ENCODE measurements at places on chromosomes 5 and 9.
A peak's percentile ranks its signal among the peaks of the same experiment; 100 is the strongest.

DNA sequence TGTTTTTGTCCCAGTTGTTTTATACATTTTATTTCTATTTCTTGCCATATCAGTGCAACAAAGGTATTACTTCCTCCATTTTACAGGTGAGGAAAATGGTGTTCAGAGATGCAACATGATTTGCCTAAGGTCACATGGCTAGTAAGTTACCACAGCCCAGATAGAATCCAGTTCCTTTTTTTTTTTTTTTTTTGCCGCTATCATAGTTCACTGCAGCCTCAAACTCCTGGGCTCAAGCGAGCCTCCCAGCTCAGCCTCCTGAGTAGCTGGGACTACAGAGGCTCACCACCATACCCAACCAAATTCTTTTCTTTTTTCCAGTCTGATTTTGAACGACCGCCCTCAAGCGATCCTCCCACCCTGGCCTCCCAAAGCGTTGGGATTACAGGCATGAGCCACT lies 480 bp upstream of the CCDC69 start:
- DNase-seq, result no peak

DNA sequence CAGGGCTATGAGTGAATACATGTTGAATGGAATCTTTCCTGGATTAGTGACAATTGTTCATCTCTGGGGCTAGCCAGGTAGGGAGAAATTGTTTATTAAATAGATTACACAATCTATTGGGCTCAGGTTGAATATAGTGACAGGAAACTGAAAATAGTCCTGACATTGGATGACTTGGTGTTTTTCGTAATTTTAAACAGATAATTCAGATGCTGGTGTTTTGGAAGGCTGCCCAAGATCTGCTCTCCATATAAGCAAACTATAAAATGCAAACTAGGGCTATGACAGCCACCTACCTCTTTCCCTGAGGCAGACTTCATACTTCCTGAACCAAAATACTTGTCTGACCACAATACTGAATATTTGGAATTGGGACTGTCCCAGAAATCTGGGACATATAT lies 99.1 kb downstream of the ENC1 start:
- DNase-seq, result no peak

DNA sequence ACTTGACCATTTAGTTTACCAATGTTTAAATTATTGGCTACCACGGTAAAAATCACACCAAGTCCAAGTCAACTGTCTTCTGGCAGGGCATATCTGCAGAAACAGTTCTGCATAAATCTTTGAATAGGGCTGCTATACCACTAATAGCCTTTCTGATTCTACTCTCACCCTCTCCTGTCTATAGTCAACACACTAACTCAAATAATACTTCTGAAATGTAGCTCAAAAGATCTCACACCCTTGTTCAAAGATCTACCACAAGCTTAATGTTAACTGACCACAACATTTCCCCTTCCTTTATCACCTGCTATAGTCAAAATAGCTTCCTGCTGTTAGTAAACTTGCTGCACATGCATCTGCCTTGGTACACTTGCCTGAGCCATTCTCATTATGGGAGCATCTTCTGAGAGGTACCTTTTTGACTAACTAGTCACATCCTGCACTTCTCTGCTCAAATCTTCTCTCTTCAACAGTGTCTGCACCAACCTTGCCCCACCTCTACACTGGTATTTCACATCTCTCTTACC lies 319.4 kb downstream of the CDH10 start:
- no peak for DNase-seq

- no peak for DNase-seq
These were observed 60.7 kb downstream of the APTX start for GRCh38 chr9:32940740-32941139.

DNA sequence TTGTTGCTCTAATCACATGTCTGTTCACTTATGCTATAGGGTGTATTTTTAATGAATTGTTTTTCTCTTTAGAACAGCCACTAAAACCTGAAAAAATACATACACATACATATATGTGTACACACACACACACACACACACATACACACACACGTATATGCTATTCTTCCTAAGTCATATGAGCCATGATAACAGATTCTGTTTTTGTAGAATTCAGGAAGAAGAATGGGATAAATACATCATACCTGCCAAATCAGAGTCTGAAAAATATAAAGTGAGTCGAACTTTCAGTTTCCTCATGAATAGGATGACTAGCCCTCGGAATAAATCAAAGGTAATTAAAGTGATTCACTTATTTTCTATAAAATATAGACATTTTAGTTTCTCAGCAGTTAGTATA lies 231.4 kb downstream of the ARHGEF28 start:
- DNase-seq, result no peak

- peak; percentile 85 for DNase-seq
These were observed at the start of gene SLC12A7 for GRCh38 chr5:1111727-1112289. Gene SLC12A7 (minus strand): TSS chr5:1112063. CDS start chr5:1111991, 72 bp downstream.

GRCh38 chr9:87068177-87068840 lies 121.0 kb upstream of the GAS1 start:
- no peak for DNase-seq

GRCh38 chr9:124776954-124777648 lies at the start of gene OLFML2A:
Gene OLFML2A (plus strand): TSS chr9:124777133. CDS start chr9:124777271, 138 bp downstream.
- DNase-seq, result no peak

- DNase-seq, result no peak
These were observed 649.4 kb downstream of the CDH9 start for GRCh38 chr5:26388976-26389375.

GRCh38 chr9:121773954-121774714 lies 122.7 kb downstream of the DAB2IP start:
- no peak for DNase-seq

- DNase-seq, result no peak
These were observed 168.7 kb downstream of the XRCC4 start for GRCh38 chr5:83246071-83246470.

GRCh38 chr9:135746565-135746964 lies 44.6 kb downstream of the KCNT1 start:
- DNase-seq, result no peak

DNA sequence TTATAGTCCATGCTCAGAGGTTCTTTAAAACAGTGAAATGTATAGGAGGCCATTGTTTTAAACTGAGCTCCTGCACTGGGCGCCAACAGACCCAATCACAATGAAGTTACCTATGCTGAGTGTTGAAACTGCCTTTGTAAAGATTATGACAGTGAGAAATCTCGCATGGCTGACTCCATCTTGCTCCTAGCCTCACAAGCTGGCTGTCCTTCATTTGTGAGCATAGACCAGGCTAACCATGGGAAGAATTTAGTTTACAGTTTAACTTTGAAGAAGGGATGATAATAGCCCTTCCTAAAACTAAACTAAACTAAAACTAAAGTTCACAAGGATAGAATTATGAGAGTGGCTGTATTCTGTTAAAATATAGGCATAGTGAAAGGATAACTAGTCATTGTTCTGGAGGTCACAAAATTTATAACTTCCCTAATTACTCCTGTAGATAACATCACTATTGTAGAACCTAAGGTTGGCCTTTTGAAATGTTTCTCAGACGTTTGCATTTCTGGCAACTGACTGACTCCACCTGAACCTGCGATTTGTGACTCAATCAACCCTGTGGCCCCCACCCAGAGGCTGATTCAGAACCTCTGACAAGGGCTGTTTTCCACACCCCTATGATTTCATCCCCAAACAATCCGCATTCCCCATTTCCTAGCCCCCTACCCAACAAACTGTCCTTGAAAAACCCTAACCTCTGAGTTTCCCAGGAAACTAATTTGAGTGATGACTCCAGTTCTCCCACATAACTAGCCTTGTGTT lies 59.1 kb downstream of the HMHB1 start:
- DNase-seq, result no peak

DNA sequence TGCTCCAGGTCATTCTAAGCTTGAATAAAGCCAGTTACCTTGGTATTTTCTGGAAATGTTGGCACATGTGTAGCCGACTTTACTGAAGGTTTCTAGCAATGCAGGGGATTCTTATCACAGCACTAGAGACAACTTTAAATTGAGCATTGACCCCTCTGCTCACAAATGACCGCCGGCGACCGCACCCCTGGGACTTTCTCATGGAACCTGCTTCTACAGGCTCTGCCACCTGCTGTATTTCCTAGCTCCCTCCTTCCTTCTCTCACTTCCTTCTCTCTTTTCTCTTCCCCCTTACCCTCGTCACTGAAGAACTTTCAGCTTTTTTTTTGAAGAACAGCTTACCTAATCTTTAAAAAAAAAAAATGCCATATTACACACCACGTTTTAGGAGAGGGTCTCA lies 30.9 kb upstream of the DAB2 start:
- no peak for DNase-seq

GRCh38 chr9:95085036-95085770 lies 232.3 kb downstream of the FANCC start:
- DNase-seq, result no peak

DNA sequence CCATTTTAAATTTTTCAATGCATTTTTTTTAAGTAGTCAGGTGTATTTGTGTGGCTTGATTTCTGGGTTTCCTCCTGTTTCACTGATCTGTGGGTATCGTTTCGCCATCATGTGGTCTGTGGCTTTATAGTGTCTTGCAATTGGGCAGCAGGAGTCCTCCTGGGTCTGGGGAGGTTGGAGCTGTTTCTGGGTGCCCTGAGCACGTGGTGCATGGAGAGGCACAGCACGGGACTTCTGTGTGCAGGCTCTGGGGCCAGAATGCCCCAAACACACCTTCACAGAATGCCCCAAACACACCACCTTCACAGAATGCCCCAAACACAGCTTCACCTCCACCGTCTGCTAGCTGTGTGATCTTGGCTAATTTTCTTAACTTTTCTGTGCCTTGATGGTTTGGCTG lies 82.6 kb upstream of the COL5A1 start:
- DNase-seq, result no peak

- DNase-seq, result no peak
These were observed 74.3 kb downstream of the NIPBL start for GRCh38 chr5:36950586-36951457.

GRCh38 chr5:159198063-159199036 lies 11.0 kb downstream of the RNF145 start:
- DNase-seq, result no peak

DNA sequence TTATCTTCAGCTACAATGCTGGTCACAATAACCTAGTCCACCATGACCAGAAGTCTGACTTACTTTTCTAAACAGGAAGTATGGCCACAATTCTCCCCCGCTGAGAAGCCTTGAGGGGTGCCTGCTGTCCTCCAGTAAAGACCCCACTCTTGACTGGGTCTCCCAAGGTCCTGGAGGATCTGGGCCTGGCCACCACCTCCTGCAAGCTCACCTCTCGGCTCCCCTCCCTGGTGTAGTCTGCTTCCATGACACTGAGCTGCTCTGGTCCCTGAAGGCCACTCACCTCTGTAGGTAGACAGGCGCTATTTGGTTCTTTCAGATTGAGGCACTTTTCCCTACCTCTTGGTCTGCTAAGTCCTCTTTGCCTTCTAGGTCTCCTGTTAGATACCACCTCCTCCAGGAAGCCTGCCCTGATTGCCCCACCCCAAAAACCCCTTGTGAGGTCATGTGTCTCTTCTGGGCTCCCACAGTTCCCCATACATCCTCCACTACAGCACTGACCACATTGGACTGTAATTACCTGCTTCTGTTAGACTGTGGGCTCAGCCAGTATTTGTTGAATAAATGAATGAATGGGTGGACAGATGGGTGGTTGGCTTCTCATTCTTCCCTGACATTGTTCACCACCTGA lies 62.6 kb upstream of the IER5L start:
- no peak for DNase-seq

DNA sequence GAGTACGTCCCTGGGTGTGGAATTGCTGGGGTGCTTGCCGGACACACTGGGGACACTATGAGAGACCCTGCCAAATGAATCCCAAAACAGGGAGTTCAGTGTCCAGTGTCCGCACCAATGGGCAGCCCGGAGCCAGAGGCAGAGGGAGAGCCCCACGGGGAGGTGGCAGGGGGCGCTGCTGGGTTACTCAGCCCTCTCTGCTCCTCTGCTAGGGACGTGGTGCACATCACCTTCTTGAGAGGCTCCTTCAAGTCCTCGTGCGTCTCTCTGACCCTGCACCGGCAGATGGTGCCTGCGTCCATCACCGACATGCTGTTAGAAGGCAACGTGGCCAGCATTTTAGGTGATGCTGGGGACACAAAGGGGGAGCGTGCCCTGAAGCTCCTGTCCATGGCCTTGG lies 20.8 kb downstream of the STKLD1 start:
- no peak for DNase-seq

DNA sequence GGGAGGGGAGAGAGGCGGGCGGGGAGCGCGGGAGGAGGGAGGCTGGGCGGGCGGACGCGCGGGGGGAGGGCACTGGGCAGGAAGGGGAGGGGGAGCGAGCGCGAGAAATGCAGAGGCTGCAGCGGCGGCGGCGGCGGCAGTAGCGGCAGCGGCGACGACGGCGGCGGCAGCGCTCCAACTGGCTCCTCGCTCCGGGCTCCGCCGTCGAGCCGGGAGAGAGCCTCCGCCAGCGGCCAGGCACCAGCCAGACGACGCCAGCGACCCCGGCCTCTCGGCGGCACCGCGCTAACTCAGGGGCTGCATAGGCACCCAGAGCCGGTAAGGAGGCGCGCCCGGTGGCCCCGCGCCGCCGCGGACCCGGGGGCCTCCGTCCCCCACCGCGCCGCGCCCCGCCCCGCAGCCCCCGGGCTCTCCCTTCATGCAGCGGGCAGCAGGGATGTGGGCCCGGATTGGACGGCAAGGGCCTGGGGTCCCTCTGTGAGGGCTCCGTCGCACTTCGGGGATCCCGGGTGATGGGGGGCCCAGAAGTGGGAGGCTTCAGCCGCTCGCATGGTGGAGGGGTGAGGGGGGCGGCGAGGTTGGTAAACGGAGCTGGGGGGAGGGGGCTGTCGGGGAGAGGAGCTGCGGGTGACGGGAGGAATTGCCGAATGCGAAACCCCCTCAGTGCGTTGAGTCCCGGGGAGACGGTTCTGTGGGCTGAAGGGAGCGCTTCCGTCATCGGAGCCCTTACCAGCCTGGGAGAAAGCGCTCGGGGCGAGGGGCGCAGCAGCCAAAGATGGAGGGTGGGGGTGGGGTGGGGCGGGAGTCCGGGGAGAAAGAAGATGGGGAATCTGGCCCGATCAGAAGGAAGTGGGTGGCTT lies at the start of gene BASP1:
Gene BASP1 (plus strand): TSS at position 139 of the 860 bp plus-strand sequence. CDS start 57,586 bp downstream, outside the sequence.
- no peak for DNase-seq

- DNase-seq, result peak; percentile 96
These were observed 34.6 kb upstream of the NEK6 start for GRCh38 chr9:124222918-124223720.

GRCh38 chr5:76684756-76685519 lies 31.0 kb upstream of the F2R start:
- peak; percentile 68 for DNase-seq

DNA sequence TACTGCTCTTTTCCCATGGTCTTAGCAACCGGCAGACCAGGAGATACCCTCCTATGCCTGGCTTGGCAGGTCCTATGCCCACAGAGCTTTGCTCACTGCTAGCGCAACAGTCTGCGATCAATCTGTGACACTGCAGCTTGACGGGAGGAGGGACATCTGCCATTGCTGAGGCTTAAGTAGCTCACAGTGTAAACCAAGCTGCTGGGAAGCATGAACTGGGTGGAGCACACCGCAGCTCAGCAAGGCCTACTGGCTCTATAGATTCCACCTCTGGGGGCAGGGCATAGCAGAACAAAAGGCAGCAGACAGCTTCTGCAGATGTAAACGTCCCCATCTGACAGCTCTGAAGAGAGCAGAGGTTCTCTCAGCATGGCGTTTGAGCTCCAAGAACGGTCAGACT lies 40.4 kb downstream of the MCTP1 start:
- DNase-seq, result no peak

GRCh38 chr5:147398860-147399259 lies 111.0 kb downstream of the DPYSL3 start:
- DNase-seq, result no peak

GRCh38 chr5:146766013-146766412 lies 112.5 kb downstream of the PPP2R2B start:
- no peak for DNase-seq

All from HT-29 (cell line).